ENCODE measurements at places on chromosomes 3 and 15. TPM values are rescaled to one million over a fixed set of nuclear protein-coding genes. Genes with fewer than 3 reads are reported as not detected.

The CPN2 gene
- total RNA-seq: not detected

The THRB gene
- 3.9 TPM for total RNA-seq

The ZBED2 gene
- total RNA-seq: not detected

The ST3GAL6 gene
- 6.1 TPM for total RNA-seq

The CHRNA5 gene
- 29.3 TPM for total RNA-seq

The ECT2 gene
- 88.7 TPM for total RNA-seq

The MYO5C gene
- total RNA-seq: 25.0 TPM

The FBXL2 gene
- total RNA-seq: 3.1 TPM

The TMC3 gene
- not detected for total RNA-seq

The AMT gene
- 46.5 TPM for total RNA-seq

The ZIC1 gene
- 2.2 TPM for total RNA-seq

The LRRC3B gene
- 3.1 TPM for total RNA-seq

The TOPBP1 gene
- 36.3 TPM for total RNA-seq

The CCNB2 gene
- 93.6 TPM for total RNA-seq

The WDR48 gene
- 54.1 TPM for total RNA-seq

The VEPH1 gene
- 18.3 TPM for total RNA-seq

The RTP3 gene
- not detected for total RNA-seq

The CLDN11 gene
- 10.5 TPM for total RNA-seq

The CPNE9 gene
- total RNA-seq: 4.4 TPM

The GRK7 gene
- total RNA-seq: not detected

The ALDH1A2 gene
- total RNA-seq: 0.31 TPM

The PLS1 gene
- 44.7 TPM for total RNA-seq

The WDR49 gene
- total RNA-seq: 3.2 TPM

The SLC4A7 gene
- total RNA-seq: 66.6 TPM

The CEMIP gene
- 0.60 TPM for total RNA-seq

The ITPKA gene
- 0.99 TPM for total RNA-seq

The WNT7A gene
- not detected for total RNA-seq

The FAM81A gene
- total RNA-seq: 3.0 TPM

The GOLGA8J gene
- not detected for total RNA-seq

The LZTFL1 gene
- total RNA-seq: 11.5 TPM

The GPR27 gene
- 13.8 TPM for total RNA-seq

The ANKRD63 gene
- 0.26 TPM for total RNA-seq

The MAP6D1 gene
- total RNA-seq: 4.1 TPM

The SNTN gene
- not detected for total RNA-seq

The CNBP gene
- total RNA-seq: 351 TPM

The SLC38A3 gene
- total RNA-seq: 1.2 TPM

The IREB2 gene
- 103 TPM for total RNA-seq

The IQCF5 gene
- not detected for total RNA-seq

The GALNT15 gene
- not detected for total RNA-seq

The A4GNT gene
- not detected for total RNA-seq

The NR2E3 gene
- total RNA-seq: 0.56 TPM

The CPOX gene
- total RNA-seq: 27.0 TPM

The GP9 gene
- total RNA-seq: not detected

The P2RY14 gene
- not detected for total RNA-seq

Measured in H1 (cell line).